Cardiac septum (tissue), 1 donor: ENCODE measurements at places on chromosomes 12 and 14. TPM values are rescaled to one million over a fixed set of nuclear protein-coding genes. Genes with fewer than 3 reads are reported as not detected.

The SMIM41 gene
- not detected for total RNA-seq

The SSPN gene
- 118 TPM for total RNA-seq

The ACOT6 gene
- total RNA-seq = not detected

The KRT4 gene
- total RNA-seq = not detected

The KRT7 gene
- total RNA-seq = 1.2 TPM

GRCh38 chr14:40123816-40124215, 691.6 kb upstream of the FBXO33 start:
- no peak for DNase-seq

DNA sequence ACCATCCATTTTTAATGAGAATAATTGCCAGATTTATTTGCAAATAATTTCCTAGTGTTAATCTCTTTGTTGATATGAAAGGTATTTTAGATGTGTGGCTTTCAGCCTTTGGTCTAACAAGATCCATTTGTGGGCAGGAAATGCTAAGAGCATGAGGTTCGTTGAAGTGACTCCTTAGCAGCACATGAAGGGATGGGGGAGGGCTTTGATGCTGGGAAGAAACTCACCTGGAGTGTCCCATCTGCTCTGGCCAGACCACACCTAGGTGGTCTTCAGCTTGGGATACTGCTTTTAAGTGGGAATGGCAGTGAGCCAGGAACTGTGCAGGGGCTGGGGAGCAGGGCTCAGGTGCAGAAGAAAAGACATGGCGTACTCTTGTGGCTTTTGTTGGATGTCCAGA, 13.6 kb downstream of the SFSWAP start:
- no peak for DNase-seq

DNA sequence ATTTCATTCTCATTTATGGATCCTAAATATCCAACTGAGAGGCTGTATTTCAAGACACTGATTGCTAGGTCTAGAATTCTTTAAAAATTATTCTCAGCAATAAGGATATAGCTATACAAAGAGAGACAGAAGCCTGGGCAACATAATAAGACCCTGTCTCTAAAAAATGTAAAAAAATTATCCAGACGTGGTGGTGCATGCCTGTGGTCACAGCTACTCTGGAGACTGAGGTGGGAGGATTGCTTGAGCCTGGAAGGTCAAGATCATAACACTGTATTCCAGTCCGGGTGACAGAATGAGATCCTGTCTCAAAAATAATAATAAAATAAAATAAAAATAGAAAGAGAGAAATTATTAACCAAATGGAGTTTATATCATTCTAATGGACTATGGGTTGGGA, 20.6 kb upstream of the ARID2 start:
- no peak for DNase-seq

GRCh38 chr14:99345472-99345871, 73.5 kb upstream of the BCL11B start:
- no peak for DNase-seq

DNA sequence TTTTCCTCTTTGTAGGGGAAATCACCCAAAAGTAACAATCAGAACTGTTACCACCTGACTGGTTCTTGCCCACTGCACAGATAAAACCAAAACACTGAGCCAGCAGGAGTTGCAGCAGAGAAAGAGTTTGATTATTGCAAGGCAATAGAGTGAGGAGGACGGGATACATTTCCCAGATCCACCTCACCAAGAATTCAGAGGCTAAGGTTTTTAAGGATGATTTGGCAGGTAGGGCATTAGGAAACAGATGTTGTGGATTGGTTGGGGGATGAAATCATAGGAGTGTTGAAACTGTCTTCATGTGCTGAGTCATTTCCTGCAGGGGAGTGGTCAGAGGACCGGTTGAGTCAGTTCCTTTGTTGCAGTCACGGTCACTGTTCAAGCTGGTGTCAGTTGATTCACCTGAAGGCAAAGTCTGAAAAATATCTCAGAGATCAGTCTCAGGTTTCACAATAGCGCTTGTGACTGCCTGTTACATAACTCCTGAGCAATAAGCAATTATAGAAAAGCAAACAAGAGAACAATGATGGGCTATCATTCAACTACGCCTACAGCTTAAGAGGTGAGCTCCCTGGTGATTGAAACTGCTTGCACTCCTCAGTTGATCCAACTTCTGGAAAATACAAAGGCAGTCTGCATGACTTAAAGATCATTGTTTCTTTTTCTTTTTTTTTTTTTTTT, 20.3 kb upstream of the AMN1 start:
- no peak for DNase-seq

GRCh38 chr12:68614105-68614679, 3.5 kb downstream of the RAP1B start:
- DNase-seq = no peak

DNA sequence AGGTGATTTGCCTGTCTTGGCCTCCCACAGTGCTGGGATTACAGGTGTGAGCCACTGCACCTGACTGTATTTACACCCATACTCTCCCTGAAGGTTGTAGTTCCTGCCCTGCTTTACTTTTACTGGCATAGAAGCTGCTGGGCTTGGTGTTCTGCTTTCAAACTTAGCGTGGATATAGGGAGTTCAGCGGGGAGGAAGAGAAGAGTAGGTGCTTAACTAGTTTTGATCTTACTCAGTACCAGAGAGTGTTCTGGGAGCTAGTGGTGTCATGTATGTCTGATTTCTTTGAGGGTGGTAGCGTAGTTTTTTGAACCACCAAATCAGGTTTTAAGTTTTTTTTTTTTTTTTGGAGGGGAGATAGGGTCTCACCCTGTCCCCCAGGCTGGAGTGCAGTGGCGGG, 13.8 kb downstream of the RCOR1 start:
- no peak for DNase-seq

DNA sequence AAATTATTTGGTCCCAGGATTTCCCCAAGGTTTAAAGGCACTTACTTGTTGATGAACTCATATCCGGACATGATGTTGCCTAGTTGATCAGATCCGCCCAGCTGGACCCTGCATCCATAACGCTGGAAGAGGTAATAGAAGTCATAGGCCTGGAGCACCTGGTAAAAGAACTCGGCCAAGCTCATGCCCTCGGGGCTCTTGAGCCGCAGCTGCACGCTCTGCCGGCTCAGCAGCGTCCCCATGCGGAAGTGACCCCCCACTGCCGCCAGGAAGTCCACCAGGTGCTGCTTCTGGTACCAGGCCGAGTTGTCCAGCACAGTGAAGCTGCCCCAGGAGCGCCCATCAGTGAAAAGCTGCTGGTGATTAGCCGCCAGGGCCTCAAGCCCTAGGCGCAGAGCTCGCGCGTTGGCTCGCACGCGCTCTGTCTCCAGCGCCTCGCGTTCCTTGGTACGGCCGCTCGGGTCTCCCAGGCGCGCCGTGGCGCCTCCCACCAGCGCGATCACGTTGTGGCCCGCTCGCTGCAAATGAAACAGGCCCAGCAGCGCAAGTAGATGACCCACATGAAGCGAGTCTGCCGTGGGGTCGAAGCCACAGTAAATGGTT, 545 bp downstream of the YARS2 start:
- peak; percentile 85 for DNase-seq

- no peak for DNase-seq
These were observed 588.2 kb downstream of the NRXN3 start for GRCh38 chr14:78758333-78758732.

DNA sequence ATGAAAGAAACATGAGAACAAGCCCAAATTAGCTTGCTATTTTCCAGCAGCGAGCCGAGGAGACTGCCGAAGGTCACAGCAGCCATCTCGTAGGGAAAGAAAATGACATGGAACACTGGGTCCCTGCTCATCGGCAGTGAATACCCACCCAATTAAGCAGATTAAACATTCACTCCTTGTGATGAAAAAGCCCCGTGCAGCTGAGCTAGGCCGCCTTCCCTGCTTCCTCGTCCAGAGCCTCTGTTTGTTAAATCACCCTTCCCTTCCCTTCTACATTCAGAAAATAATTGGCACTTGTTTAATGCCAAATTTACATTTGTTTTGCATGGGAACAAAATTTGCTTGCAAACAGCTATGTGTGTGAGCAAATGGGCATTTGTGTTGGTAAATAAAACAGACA, 342.5 kb downstream of the RMST start:
- no peak for DNase-seq

GRCh38 chr12:41293011-41293410, 104.9 kb downstream of the PDZRN4 start:
- no peak for DNase-seq

- no peak for DNase-seq
These were observed 393.5 kb downstream of the CCDC91 start for GRCh38 chr12:28583701-28584261.

- DNase-seq = no peak
These were observed 26.7 kb upstream of the CRIP2 start for GRCh38 chr14:105447651-105448640.

DNA sequence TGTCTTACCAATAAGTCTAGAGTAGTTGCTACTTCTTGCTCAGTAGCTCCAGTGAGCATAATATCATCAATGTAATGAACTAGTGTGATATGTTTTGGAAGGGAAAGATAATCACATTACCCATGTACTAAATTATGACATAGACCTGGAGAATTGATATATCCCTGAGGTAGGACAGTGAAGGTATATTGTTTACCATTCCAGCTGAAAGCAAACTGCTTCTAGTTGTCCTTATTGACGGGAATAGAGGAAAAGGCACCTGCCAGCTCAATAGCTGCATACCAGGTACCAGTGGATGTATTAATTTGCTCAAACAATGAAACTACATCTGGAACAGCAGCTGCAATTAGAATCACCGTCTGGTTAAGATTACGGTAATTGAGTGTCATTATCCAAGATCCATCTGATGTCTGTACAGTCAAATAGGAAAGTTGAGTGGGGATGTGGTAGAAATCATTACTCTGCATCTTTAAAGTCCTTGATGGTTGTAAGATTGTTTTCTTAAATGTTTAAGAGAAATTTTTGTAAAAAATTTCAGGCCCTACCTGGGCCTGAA, 100.0 kb upstream of the ARHGAP5 start:
- DNase-seq = no peak
